ENCODE measurements at places on chromosomes 3 and 15.

DNA sequence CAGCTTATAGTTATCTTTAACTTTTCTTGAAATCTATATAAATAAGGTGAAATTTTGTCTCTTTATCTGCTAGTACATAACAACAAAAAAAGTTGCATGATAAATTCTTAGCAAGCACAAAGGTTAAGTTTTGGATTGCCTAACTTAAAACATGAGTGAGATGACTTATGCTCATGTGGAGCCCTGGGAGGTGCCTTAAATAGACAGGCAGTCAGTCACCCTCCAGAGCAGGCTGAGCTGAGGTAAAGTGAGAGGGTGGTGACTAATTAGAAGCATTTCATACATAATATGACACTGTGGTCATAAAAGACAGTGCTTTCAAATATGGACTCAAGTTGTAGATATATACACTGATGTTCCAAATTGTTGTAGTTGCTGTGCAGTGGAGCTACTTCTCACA lies 14.6 kb upstream of the MME start:
- DNase-seq, result no peak

DNA sequence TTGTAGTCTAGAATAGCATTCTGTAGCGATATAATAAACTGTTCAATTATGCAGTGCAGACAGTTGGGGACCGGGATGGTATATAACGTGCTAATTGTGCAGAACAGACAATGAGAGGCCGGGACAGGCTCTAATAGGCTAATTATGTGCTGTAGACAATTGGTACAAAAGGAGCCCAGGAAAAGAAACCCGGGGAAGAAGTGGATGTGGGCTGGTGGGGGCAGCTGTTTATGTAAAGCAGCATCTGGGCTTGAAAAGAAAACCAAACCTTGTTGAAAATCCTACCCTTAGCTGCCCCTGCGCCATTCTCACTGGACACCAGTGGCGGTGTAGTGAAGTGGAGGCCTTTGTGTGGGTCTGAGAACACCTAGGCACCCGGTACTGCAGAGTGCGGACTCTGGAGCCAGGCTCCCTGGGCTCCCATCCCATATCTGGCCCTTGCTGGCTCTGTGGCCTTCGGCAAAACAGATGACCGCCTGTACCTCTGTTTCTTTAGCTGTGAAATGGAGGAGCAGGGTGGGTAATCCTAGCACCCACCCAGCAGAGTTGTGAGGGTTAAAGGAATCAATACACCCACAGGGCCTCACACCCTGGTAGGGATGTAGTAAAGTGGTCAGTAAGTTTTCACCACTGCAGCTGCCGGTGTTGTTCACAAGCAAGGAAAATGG lies 51.5 kb downstream of the CMTM6 start:
- no peak for DNase-seq

DNA sequence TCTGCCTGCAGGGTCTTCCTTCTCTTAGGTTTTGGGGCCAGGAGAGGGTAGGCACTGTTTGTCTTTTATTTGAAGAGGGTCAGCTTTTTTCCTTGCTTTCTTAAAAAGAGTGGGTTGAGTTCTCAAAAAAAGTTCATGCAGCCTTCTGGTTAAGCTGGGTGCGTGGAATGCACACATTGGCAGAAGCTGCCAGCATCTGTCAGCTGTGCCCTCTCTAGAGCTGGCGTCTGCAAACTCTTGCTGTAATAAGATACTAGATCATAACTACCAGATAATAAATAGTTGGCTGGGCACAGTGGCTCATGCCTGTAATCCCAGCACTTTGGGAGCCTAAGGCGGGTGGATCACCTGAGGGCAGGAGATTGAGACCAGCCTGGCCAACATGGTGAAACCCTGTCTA lies 373.4 kb downstream of the OCA2 start:
- no peak for DNase-seq

- DNase-seq, result no peak
These were observed 91.8 kb upstream of the LMOD3 start for GRCh38 chr3:69214241-69214640.

- no peak for DNase-seq
These were observed 87.6 kb upstream of the MYZAP start for GRCh38 chr15:57503911-57504598.

DNA sequence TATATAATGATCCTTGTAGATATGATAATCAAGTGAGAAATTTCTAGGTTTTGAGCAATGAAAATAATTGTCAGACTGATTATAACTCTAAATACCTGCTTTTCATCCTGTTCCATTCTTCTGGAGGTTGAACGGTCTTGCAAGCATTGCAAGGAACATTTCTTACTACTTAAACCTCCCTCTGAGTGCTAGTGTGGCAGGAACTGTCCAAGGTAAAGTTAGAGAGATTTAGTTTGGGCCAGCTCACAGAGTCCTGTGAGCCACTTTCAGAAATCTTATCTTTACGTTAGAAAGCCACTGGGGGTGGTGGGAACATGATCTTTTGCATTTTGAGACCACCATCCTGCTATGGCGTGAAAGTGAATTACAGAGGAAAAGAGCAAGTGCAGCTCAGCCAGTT lies 121.1 kb upstream of the NPHP3 start:
- DNase-seq, result no peak

GRCh38 chr3:160134964-160135363 lies 90.3 kb upstream of the C3orf80 start:
- DNase-seq, result no peak

DNA sequence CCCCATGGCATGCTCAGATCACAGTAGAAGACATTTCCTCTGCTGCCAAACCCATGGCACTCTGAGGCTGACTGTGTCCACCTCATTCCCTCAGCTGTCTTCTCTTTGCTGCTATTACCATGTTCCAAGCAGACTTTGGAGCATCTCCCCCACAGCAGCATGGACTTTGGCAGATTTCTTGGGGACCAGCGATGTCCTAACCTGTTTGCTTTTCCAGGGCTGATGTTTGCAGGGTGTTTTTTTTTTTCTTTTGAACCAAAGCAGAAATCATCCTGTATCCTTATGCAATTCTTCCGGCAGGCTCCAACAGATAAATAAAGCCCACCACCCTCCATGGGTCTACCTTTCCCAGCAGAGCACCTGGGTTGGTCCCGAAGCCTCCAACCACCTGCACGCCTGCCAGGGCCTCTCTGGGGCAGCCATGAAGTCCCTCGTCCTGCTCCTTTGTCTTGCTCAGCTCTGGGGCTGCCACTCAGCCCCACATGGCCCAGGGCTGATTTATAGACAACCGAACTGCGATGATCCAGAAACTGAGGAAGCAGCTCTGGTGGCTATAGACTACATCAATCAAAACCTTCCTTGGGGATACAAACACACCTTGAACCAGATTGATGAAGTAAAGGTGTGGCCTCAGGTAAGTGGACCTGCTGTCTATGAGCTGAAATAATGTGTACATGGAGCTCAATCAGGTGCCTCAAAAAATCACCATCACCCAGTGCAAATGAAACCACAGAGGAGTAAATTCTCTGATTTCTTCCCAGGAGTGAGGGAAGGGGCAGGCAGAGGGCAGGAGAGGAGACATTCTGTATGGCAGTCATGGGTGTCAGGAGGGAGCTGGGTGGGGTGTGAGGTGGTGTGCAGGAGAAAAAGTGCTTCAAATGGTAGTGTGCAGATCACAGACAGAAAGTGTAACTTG lies at the start of gene AHSG:
Gene AHSG, plus strand, starts transcription at position 340 of the 916 bp plus-strand sequence. Its CDS starts 82 bp downstream, at position 422.
- no peak for DNase-seq

GRCh38 chr15:32918547-32918946 lies 200.7 kb downstream of the GREM1 start:
- no peak for DNase-seq

GRCh38 chr15:44918136-44918535 lies 38.4 kb upstream of the TERB2 start:
- no peak for DNase-seq
